Prostate gland (tissue), 2 donors: ENCODE measurements at places on chromosomes 2 and 18. TPM values are rescaled to one million over a fixed set of nuclear protein-coding genes. Genes with fewer than 3 reads are reported as not detected.

Gene MARCO
- total RNA-seq = 0.57 TPM

Gene REG3G
- not detected for total RNA-seq

DNA sequence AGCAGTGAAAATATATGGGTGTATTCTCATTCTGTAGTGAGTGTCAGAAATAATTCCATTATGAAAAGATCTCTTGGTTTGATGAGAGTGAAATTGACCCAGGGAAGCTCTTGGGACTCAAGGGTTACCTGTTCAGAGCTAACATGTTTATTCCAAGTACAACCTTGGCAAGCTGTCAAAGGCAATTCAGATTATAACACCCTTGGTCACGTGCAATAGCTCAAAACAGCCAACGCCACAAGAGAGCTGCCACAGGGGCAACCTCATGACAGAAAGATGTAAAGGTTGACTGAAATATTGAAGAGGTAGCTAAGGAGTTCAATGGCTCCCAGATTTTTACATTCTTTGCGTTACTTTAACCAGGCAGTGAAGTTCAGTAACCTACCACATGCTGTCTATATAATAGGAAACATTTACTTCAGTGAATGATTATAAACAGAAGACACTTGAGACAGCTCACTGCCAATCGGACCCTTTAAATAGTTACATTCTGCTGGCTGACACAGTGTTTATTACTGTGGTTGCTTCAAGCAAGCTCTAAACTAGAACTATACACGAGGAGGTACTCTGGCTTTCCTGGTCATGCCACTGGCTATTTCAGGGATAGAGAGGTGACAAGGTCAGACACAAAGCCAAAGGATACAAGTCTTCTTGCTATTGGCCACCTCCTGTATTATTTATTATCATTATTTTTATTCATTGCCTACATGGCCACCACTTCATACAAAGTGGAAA is 187.3 kb downstream of the PID1 start:
- H3K4me3 ChIP-seq = no peak overlapping the region
- no peak overlapping the region for H3K27ac ChIP-seq
- H3K36me3 ChIP-seq = no peaks in the 10 kb centered on the region
- H3K27me3 ChIP-seq = no peaks in the 10 kb centered on the region
- DNase-seq = no peak
- H3K4me1 ChIP-seq = no peaks in the 10 kb centered on the region

- no peaks in the 10 kb centered on the region for H3K4me1 ChIP-seq
- H3K27ac ChIP-seq = no peak overlapping the region
- no peaks in the 10 kb centered on the region for H3K27me3 ChIP-seq
- DNase-seq = no peak
- H3K36me3 ChIP-seq = no peaks in the 10 kb centered on the region
- H3K4me3 ChIP-seq = no peak overlapping the region
Observed at GRCh38 chr2:201949181-201949926, 84.3 kb upstream of the FZD7 start.

DNA sequence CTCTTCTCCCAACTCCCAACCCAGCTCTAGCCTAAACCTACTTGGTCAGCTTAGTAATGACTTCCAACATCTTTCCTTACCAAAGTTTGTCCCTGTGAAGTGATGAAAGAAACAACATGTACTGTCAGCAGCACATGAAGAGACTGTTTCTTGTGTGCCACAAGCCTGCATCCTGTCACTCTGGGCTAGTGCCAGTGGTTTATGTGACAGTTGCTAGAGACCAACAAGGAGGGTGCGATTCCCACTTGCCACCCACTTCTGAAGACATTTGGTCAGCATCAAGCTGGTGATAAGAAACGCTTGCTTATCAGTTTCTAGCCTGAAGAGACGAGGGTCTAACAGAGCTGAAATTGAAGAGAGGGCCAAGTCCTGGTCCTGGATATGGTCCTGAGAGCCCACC is 132.6 kb downstream of the COL4A4 start:
- H3K4me3 ChIP-seq = no peak overlapping the region
- H3K4me1 ChIP-seq = no peaks in the 10 kb centered on the region
- H3K36me3 ChIP-seq = no peaks in the 10 kb centered on the region

DNA sequence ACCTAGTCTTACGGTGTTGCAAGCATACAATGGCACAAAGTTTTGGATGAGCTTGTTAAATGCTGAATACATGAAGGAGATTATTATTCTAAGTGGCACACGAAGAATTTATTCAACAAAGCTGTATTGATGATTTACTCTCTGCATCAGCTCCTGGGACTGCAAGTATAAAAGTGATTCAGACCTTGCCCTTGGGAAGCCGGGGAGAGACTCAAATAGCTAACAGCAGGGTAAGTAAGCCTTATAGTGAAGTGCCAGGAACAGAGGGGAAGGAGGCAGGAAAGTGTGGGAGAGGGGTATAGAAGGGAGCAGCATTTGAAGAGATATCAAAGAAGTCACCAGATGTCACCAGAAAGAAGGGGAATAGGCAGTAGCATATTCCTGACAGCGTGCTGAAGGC is 115.4 kb downstream of the MCFD2 start:
- no peak overlapping the region for H3K27ac ChIP-seq
- DNase-seq = no peak
- no peaks in the 10 kb centered on the region for H3K27me3 ChIP-seq
- H3K36me3 ChIP-seq = no peaks in the 10 kb centered on the region

- no peaks in the 10 kb centered on the region for H3K36me3 ChIP-seq
- no peak overlapping the region for H3K27ac ChIP-seq
- no peak for DNase-seq
- H3K27me3 ChIP-seq = no peaks in the 10 kb centered on the region
- no peaks in the 10 kb centered on the region for H3K4me1 ChIP-seq
Observed at GRCh38 chr2:217231724-217232123, 371.9 kb upstream of the TNP1 start.

GRCh38 chr2:211756266-211756665 is 782.3 kb downstream of the ERBB4 start:
- DNase-seq = no peak
- H3K4me1 ChIP-seq = no peaks in the 10 kb centered on the region
- H3K27me3 ChIP-seq = no peaks in the 10 kb centered on the region
- H3K27ac ChIP-seq = no peak overlapping the region

GRCh38 chr2:25337891-25338290 is 3.8 kb downstream of the DNMT3A start:
- no peak for DNase-seq
- no peak overlapping the region for H3K27ac ChIP-seq
- H3K4me3 ChIP-seq = no peak overlapping the region
- peaks cover 5% of the 10 kb centered on the region for H3K4me1 ChIP-seq

GRCh38 chr18:48026216-48026615 is 95.8 kb upstream of the SMAD2 start:
- no peak for DNase-seq
- H3K36me3 ChIP-seq = no peaks in the 10 kb centered on the region
- no peak overlapping the region for H3K4me3 ChIP-seq
- H3K27ac ChIP-seq = no peak overlapping the region
- H3K27me3 ChIP-seq = peaks cover 6% of the 10 kb centered on the region
